Osteocyte (in vitro differentiated cells): ENCODE measurements at places on chromosomes 7 and 10. TPM values are rescaled to one million over a fixed set of nuclear protein-coding genes. Genes with fewer than 3 reads are reported as not detected.

Gene GRM3
- total RNA-seq: not detected in 2 replicates

DNA sequence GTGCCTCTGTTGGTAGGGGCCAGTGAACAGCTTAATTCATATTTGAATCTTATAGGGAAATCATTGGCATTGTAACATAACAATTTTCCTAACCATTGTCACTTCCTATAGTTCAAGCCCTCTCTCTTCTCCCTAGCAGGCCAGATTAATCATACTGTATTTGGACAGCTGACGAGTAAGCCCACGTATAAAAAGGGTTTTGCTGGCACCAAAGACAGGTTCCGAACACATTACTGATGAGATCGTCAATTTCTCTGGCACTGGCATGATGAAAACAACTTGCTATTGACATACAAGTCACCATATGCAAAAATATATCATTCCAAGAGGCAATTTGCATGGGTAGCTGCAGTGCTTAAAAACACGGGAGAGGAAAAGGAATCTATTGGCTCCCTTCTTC is 891.1 kb upstream of the AUTS2 start:
- H3K27me3 ChIP-seq: no peaks in the 10 kb centered on the region
- peak overlapping the region; percentile 1 for H3K27ac ChIP-seq
- no peak overlapping the region for H3K4me3 ChIP-seq
- H3K36me3 ChIP-seq: no peaks in the 10 kb centered on the region
- peaks cover 12% of the 10 kb centered on the region for H3K4me1 ChIP-seq
- DNase-seq: no peak

DNA sequence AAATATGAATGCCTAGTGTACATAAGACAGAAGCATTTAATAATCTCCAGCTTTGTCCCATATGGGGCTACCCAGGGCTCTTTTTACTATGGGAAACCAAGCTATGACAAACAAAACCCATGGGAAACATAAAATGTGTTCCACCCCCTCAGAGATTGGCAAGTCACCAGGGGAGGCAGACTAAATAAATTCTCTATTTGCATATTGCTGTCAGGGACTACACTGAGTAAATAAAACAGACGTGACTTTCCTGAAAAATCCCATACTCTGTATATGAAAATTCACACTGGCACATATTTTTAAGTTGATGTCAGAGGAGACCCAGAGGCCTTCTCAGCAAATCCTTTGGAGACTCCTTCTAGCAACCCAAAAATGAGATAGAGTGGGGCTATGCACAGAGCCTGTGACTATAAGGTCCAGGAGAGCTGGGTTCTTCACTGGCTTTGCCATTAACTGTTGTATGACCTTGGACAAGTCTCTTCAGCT is 44.0 kb upstream of the HPSE2 start:
- no peak for DNase-seq
- H3K4me3 ChIP-seq: no peak overlapping the region
- no peaks in the 10 kb centered on the region for H3K36me3 ChIP-seq
- H3K4me1 ChIP-seq: peaks cover 1% of the 10 kb centered on the region
- no peak overlapping the region for H3K27ac ChIP-seq

Gene LIPK
- not detected in 2 replicates for total RNA-seq

GRCh38 chr7:1494447-1494846 is 9.7 kb downstream of the INTS1 start:
- no peak overlapping the region for H3K27ac ChIP-seq
- H3K4me1 ChIP-seq: no peaks in the 10 kb centered on the region
- no peak for DNase-seq
- no peaks in the 10 kb centered on the region for H3K27me3 ChIP-seq

Gene NPY
- not detected in 2 replicates for total RNA-seq

Gene NME8
- total RNA-seq: not detected in 2 replicates

GRCh38 chr10:46285300-46285699 is 1.5 kb upstream of the ANTXRL start:
- peaks cover 23% of the 10 kb centered on the region for H3K27me3 ChIP-seq
- peaks cover 15% of the 10 kb centered on the region for H3K4me1 ChIP-seq
- no peak for DNase-seq
- no peaks in the 10 kb centered on the region for H3K36me3 ChIP-seq

Gene IKZF1
- total RNA-seq: not detected in 2 replicates

- peaks cover 22% of the 10 kb centered on the region for H3K27me3 ChIP-seq
- no peak overlapping the region for H3K4me3 ChIP-seq
Measured at GRCh38 chr7:31160941-31161340, 108.8 kb downstream of the ADCYAP1R1 start.

Gene HOXA11
- not detected in 2 replicates for total RNA-seq

- H3K4me3 ChIP-seq: no peak overlapping the region
- no peak for DNase-seq
- H3K36me3 ChIP-seq: no peaks in the 10 kb centered on the region
- no peaks in the 10 kb centered on the region for H3K27me3 ChIP-seq
- H3K27ac ChIP-seq: no peak overlapping the region
Measured at GRCh38 chr10:110471566-110472139, 26.1 kb upstream of the DUSP5 start.

Gene ZNF277
- 28.1 and 32.0 TPM in 2 replicates for total RNA-seq

Gene TMEM176A
- total RNA-seq: not detected in 2 replicates

Gene PCDH15
- total RNA-seq: 2.6 and 3.0 TPM in 2 replicates

Gene OR2A1
- total RNA-seq: not detected in 2 replicates

Gene TAS2R4
- 1.7 and 2.2 TPM in 2 replicates for total RNA-seq

- H3K4me3 ChIP-seq: peak overlapping the region; percentile 98
- H3K27ac ChIP-seq: no peak overlapping the region
- H3K4me1 ChIP-seq: peaks cover 24% of the 10 kb centered on the region
Measured at GRCh38 chr10:95657250-95657649, 739 bp upstream of the ALDH18A1 start.

Gene CLDN3
- total RNA-seq: not detected in 2 replicates

GRCh38 chr7:86991771-86992191 is 67.7 kb downstream of the ELAPOR2 start:
- peaks cover 6% of the 10 kb centered on the region for H3K4me1 ChIP-seq
- no peak overlapping the region for H3K4me3 ChIP-seq
- H3K27ac ChIP-seq: no peak overlapping the region
- DNase-seq: no peak
- H3K36me3 ChIP-seq: peaks cover 2% of the 10 kb centered on the region

Gene SLC18A3
- total RNA-seq: 0.32 and 0.34 TPM in 2 replicates

Gene SPDYE16
- not detected in 2 replicates for total RNA-seq

DNA sequence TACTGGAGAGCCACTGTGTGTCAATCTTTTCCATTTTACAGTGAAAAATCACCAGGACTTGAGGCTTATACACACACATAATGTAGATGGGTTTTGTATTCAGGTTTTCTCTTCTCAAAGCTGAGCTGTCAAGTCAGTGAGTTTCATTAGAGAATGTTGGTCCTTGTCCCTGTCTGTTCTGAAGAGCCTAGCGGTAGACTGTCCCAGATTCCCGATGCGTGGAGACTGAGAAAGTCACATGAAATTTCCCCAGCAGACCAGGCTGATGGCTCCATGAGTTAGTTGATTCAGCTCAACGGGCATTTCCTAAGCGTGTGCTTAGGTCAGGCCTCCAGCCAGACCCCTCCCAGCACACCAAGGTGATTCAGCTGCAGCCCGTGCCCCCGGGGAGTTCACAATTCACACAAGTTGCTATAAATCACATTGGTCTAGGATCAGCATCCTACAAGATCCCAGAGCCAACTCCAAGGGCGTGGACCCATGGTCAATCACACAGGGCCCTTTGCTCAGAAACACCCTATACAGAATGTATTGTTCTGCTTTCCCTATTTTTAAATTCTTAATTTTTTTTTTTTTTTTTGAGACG is 17.2 kb downstream of the CHST15 start:
- H3K27ac ChIP-seq: peak overlapping the region; percentile 23
- peaks cover 45% of the 10 kb centered on the region for H3K4me1 ChIP-seq
- H3K27me3 ChIP-seq: no peaks in the 10 kb centered on the region
- peaks cover 3% of the 10 kb centered on the region for H3K36me3 ChIP-seq

Gene TBX20
- not detected in 2 replicates for total RNA-seq

GRCh38 chr10:79293841-79294581 is 53.3 kb upstream of the PPIF start:
- H3K36me3 ChIP-seq: peaks cover 33% of the 10 kb centered on the region
- H3K4me1 ChIP-seq: peaks cover 11% of the 10 kb centered on the region
- no peak for DNase-seq
- no peak overlapping the region for H3K27ac ChIP-seq
- H3K4me3 ChIP-seq: no peak overlapping the region
- no peaks in the 10 kb centered on the region for H3K27me3 ChIP-seq

DNA sequence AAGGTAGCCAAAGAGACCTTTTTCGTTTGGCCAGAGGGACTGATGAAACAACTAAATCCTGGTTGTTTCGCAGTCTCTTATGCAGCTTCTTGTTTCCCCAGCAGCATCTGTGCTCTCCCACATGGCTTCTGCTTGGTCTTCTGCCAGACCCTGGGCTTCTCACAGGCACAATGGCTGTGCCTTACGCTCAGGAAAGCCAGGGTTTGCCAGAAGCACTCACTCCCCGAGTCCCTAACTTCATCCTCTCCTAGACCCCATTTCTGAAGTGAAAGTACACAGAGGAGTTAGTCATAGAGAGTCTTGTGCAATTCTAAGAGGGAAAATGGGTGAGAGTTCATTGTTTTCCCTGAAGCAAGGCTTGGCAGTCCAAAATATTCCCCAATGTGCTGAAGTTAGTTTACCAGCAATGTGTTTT is 121.7 kb downstream of the EVX1 start:
- DNase-seq: no peak
- no peak overlapping the region for H3K4me3 ChIP-seq
- H3K4me1 ChIP-seq: no peaks in the 10 kb centered on the region
- H3K27me3 ChIP-seq: peaks cover 19% of the 10 kb centered on the region

Gene LEP
- not detected in 2 replicates for total RNA-seq

Gene STRIP2
- 0.73 and 0.81 TPM in 2 replicates for total RNA-seq

GRCh38 chr10:84049645-84050011 is 89.7 kb upstream of the GHITM start:
- H3K27me3 ChIP-seq: peaks cover 1% of the 10 kb centered on the region
- no peaks in the 10 kb centered on the region for H3K36me3 ChIP-seq
- no peak overlapping the region for H3K4me3 ChIP-seq
- H3K27ac ChIP-seq: no peak overlapping the region

Gene ITGA8
- total RNA-seq: 6.9 and 7.5 TPM in 2 replicates

GRCh38 chr10:14975672-14976273 is 16.6 kb downstream of the MEIG1 start:
- H3K27ac ChIP-seq: no peak overlapping the region
- H3K4me3 ChIP-seq: no peak overlapping the region
- no peaks in the 10 kb centered on the region for H3K36me3 ChIP-seq
- peaks cover 2% of the 10 kb centered on the region for H3K4me1 ChIP-seq

Gene LIPM
- total RNA-seq: not detected in 2 replicates

Gene PNLIP
- not detected in 2 replicates for total RNA-seq

DNA sequence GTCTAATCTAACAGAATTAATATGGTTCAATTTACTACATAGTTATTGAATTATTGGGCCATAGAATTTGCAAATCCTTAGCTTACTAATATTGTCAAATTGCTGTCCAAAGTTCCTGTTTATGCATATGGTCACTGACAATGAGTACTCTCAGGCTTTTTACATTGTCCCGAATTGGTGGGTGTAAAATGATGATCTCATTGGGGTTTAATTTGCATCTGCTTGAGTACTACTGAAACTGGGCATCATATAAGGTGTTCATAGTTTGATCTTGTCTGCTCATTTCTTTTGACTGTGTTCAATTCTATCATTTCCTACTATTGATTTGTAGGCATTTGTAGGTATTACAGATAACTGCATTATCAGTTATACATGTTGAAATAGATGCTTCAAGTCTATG is 12.7 kb downstream of the ABCA13 start:
- no peak overlapping the region for H3K27ac ChIP-seq
- H3K4me3 ChIP-seq: no peak overlapping the region
- peaks cover 2% of the 10 kb centered on the region for H3K36me3 ChIP-seq
- peaks cover 3% of the 10 kb centered on the region for H3K27me3 ChIP-seq

DNA sequence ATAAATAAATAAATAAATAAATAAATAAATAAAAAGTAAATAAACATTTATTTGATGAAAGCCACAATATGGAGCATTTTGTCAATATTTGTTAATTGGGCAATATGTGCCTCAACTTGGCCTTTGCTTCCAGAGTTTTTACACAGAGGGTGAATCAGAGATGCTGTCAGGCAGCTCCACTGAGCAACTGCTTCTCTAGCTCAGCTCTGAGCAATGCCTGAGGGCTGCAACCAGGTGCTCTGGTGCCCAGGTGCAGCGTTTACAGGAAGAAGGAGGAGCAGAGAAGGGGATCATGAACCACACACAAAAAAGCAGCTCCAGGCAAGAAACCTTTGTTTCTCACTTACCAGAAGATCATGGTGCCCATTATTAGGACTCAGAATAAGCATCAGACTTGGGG is 876.2 kb upstream of the AUTS2 start:
- DNase-seq: no peak
- H3K27ac ChIP-seq: no peak overlapping the region
- H3K4me3 ChIP-seq: no peak overlapping the region
- peaks cover 6% of the 10 kb centered on the region for H3K4me1 ChIP-seq
- H3K27me3 ChIP-seq: no peaks in the 10 kb centered on the region

Gene ITIH2
- total RNA-seq: not detected in 2 replicates

DNA sequence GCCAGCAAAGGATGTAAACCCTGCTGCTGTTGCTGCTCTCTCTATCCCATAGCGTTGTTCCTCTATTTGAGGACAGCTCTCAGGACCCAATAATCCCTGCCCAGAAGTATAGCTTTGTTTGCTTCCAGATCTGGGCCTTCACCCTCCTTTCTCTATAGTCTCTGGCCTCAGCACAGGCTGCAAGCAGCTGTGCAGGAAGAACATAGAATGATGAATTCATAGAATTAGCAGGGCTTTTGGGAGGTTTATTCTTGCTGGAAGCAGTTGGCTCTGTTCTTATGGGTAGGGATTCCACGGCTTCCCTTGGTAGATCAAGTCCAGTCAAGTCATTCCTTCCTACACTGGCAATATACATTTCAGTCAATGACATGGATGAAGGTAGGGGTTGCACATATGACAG is 354.7 kb downstream of the HPSE2 start:
- H3K4me3 ChIP-seq: no peak overlapping the region
- H3K4me1 ChIP-seq: no peaks in the 10 kb centered on the region
- H3K36me3 ChIP-seq: no peaks in the 10 kb centered on the region
- no peak overlapping the region for H3K27ac ChIP-seq

DNA sequence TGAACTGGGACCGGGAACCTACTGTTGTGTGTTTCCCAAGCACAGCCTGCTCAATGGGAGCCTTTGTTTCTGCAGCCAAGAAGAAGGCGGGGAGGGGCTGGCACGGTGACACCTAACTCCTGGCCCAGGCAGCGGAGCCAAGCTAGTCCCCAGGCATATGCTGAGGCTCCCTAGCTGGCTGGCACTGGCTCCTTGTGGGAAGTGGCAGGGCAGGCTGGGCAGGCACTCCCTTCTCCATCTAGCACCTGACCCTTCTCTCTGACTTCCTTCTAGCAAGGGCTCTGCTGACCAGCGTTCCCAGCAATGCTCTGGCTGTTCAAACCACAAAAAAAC is 325.0 kb downstream of the PLXNA4 start:
- H3K4me1 ChIP-seq: peaks cover 72% of the 10 kb centered on the region
- no peak overlapping the region for H3K4me3 ChIP-seq
- peak overlapping the region; percentile 44 for H3K27ac ChIP-seq
- H3K36me3 ChIP-seq: peaks cover 11% of the 10 kb centered on the region
